Endothelial cell of umbilical vein (primary cell): ENCODE measurements at places on chromosomes 1 and 21. TPM values are rescaled to one million over a fixed set of nuclear protein-coding genes. Genes with fewer than 3 reads are reported as not detected.
A peak's percentile ranks its signal among the peaks of the same experiment; 100 is the strongest.

DNA sequence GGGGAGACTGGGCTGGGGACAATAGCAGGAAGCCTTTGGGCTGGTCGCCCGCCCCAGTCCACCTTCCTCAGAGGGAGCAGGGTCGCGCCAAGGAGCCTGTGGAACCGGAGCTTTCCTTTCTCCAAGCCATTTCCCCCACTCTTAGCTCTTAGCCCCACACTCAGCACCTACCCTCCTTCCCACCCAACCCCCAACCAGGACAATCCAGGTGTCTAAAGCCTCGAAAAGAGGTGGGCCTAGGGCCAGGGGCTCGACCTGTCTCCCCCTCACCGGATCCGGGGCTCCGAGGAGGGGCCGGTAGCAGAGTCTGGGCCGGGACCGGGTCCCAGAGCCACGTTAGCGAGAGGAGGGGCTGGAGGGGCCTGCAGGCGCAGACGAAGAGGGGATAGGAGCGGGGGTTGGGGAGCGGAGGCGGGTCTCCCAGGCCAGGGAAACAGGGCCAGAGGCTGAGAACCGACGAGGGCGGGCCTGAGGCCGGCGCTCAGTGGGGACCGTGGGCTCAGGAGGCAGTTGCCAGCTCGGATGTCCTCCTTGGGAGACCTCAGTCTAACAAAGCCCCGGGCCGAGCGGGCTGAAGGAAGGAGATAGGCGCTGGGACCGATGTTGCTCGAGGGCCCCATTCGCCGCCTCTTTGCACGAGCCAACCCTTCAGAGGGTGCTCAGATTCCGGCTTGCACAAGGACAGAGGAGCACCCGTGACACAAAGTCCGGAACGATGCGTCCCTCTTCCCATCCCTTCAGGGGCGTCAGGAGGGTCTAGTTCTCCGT is 943 bp downstream of the SEMA6C start:
- peak overlapping the region; percentile 49 for H3K4me3 ChIP-seq
- peak; percentile 40 for DNase-seq
- H3K4me1 ChIP-seq: peaks cover 29% of the 10 kb centered on the region
- H3K36me3 ChIP-seq: peaks cover 6% of the 10 kb centered on the region

DNA sequence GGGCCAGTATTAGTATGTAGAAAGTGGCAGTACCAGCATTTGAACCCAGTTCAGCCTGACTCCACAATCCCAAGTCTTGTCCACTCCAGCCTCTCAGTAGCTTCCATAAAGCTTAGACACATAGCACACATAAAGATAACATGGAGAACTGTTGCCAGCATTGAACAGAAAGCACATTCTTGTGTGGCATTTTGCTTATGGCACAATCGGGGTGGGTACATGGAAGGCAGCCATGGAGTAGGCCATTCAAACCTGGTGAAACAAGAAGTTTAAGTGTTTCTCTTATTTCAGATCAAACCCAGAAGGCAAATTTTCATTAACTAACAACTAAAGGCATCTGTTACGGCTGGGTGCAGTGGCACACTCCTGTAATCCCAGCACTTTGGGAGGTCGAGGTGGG is 102.7 kb downstream of the HIVEP3 start:
- peaks cover 17% of the 10 kb centered on the region for H3K4me1 ChIP-seq
- H3K27me3 ChIP-seq: no peaks in the 10 kb centered on the region
- H3K36me3 ChIP-seq: no peaks in the 10 kb centered on the region
- no peak overlapping the region for H3K4me3 ChIP-seq
- no peak overlapping the region for H3K27ac ChIP-seq

SEMA4A gene
- 1.5 and 1.6 TPM in 2 replicates for total RNA-seq

DNA sequence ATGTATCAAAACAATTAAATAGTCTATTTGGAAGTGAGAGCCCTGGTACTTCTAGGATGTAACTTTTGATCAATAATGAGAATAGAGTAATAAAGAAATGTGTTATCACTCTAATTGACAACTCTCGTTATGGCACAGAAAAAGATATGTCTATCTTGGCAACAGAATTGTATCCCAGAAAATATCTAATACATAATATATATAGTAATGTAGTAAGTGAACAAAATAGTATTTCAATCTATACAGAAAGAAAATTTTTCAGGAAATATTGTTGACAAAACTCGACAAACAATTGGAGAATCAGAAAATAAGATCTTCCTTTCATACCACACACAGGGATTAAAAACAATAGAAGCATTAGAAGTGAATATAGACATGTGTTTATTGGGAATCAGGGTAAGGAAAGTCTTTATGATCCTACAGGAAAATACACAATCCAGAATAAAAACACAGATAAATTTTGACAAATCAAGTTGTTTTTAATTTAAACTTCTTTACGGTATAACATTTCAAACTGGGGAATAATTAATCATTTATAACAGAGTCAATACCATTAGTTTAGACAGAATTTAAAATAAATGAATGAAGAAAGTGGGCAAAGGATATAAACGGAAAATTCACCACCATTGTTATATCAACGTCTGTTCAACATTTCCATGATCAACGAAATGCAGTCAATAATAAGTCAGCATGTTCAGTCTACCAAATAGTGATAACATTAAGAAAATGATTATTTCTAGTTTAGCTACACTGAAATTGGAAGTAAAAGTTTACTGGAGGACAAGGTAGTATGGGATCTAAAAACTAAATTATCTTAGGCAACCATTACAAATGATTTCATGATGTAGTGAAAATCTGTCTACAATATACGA is 1526.5 kb upstream of the TPTE start:
- no peaks in the 10 kb centered on the region for H3K27me3 ChIP-seq
- H3K27ac ChIP-seq: no peak overlapping the region
- H3K36me3 ChIP-seq: no peaks in the 10 kb centered on the region
- H3K4me3 ChIP-seq: no peak overlapping the region
- no peak for DNase-seq
- H3K4me1 ChIP-seq: no peaks in the 10 kb centered on the region

DNA sequence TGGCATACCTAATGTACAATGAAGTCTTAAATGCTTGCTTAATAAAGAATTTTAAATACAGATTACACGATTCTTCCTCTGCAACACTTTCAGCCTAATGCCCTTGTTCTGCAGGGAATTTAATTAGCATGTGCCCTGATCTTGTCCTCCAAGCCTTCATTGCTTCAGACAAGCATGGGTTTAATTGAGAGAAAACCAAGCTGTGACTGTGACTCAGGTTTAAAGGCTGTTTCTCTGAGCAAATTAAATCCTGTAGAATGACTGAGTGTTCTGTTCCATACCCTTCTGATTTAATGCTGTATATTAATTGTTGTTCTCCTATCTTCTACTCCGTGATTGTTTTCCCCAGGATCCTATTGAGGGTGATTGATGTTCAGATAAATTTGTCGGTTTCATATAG is 269.0 kb upstream of the PRMT6 start:
- no peak overlapping the region for H3K27ac ChIP-seq
- no peaks in the 10 kb centered on the region for H3K27me3 ChIP-seq
- no peaks in the 10 kb centered on the region for H3K4me1 ChIP-seq

CD164L2 gene
- total RNA-seq: not detected in 2 replicates

- H3K4me1 ChIP-seq: peaks cover 5% of the 10 kb centered on the region
- no peak overlapping the region for H3K4me3 ChIP-seq
- DNase-seq: no peak
- H3K27me3 ChIP-seq: no peaks in the 10 kb centered on the region
- no peak overlapping the region for H3K27ac ChIP-seq
- no peaks in the 10 kb centered on the region for H3K36me3 ChIP-seq
These were observed 35.9 kb upstream of the PTGS2 start for GRCh38 chr1:186715887-186716809.

GRCh38 chr21:43372663-43373361 is 54.1 kb downstream of the SIK1 start:
- no peaks in the 10 kb centered on the region for H3K4me1 ChIP-seq
- H3K36me3 ChIP-seq: no peaks in the 10 kb centered on the region
- peaks cover 1% of the 10 kb centered on the region for H3K27me3 ChIP-seq
- DNase-seq: no peak

CASZ1 gene
- 5.1 and 5.2 TPM in 2 replicates for total RNA-seq

- H3K36me3 ChIP-seq: no peaks in the 10 kb centered on the region
- H3K4me1 ChIP-seq: peaks cover 49% of the 10 kb centered on the region
- peak overlapping the region; percentile 93 for H3K27ac ChIP-seq
- DNase-seq: no peak
These were observed 121.6 kb upstream of the ADAR start for GRCh38 chr1:154729577-154729976.

DNA sequence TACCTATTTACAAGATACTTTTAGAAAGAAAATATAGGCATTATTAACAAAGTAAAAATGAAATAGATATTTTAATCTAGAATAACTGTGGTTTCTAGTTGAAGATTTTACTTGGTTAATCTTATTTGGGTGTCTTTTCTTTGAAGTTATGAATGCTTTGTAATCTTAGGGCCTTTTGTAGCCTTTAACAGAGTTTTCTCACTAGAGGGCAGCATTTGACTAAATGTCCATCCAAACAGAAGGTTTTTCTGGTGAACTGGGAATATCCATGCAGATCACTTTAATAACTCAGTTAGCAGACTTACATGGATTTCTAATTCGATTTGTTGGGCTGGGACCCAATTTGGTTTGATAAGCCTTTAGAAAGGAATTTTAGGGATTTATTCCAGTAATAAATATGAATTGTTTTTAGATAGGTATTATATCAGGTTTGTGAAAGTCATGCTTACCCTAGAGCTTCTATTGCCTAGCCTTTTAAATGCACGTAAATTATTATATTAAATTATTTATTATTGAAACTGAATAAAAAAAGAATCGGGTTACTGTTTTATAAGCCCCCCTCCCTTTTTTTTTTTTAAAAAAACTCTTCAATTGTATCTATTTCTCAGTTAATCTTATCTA is 119.7 kb downstream of the ZNF326 start:
- peaks cover 9% of the 10 kb centered on the region for H3K27me3 ChIP-seq
- H3K27ac ChIP-seq: no peak overlapping the region
- no peaks in the 10 kb centered on the region for H3K36me3 ChIP-seq

GRCh38 chr1:156230473-156230837 is 11.5 kb upstream of the BGLAP start:
- no peak for DNase-seq
- peaks cover 12% of the 10 kb centered on the region for H3K4me1 ChIP-seq
- H3K4me3 ChIP-seq: no peak overlapping the region
- H3K36me3 ChIP-seq: peaks cover 13% of the 10 kb centered on the region
- H3K27me3 ChIP-seq: no peaks in the 10 kb centered on the region
- no peak overlapping the region for H3K27ac ChIP-seq

OLFML2B gene
- total RNA-seq: 0.51 and 0.62 TPM in 2 replicates

- H3K4me3 ChIP-seq: no peak overlapping the region
- DNase-seq: no peak
- H3K27ac ChIP-seq: no peak overlapping the region
- no peaks in the 10 kb centered on the region for H3K4me1 ChIP-seq
- H3K36me3 ChIP-seq: no peaks in the 10 kb centered on the region
These were observed 25.0 kb upstream of the AGBL4 start for GRCh38 chr1:50048791-50049190.

PPFIA4 gene
- total RNA-seq: 0.16 and 0.22 TPM in 2 replicates

DNA sequence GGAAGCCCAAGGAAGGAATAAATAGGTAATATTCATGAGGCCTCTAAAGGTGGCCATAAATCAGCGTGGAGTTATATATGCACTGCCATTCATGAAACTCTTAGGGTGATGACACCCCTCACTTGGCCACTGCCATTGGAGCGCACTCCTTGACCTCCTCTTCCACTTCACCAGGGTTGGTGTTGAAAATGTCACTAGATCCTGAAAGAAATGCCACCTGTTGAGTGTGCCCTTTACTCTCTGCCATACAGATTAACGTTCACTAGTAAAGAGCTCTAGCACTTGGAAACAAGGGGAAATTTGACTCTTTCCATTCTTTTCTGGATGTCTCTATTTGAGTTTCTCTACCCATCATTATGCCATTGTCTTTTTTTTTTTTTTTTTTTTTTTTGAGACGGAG is 83.5 kb upstream of the GREM2 start:
- no peaks in the 10 kb centered on the region for H3K36me3 ChIP-seq
- no peak overlapping the region for H3K4me3 ChIP-seq
- no peak for DNase-seq
- no peaks in the 10 kb centered on the region for H3K4me1 ChIP-seq
- H3K27ac ChIP-seq: no peak overlapping the region
- H3K27me3 ChIP-seq: no peaks in the 10 kb centered on the region

GRCh38 chr1:32984455-32985171 is 20.0 kb upstream of the RNF19B start:
- H3K27ac ChIP-seq: no peak overlapping the region
- no peaks in the 10 kb centered on the region for H3K36me3 ChIP-seq
- peaks cover 38% of the 10 kb centered on the region for H3K4me1 ChIP-seq
- H3K27me3 ChIP-seq: no peaks in the 10 kb centered on the region
- no peak overlapping the region for H3K4me3 ChIP-seq
- DNase-seq: no peak

DNA sequence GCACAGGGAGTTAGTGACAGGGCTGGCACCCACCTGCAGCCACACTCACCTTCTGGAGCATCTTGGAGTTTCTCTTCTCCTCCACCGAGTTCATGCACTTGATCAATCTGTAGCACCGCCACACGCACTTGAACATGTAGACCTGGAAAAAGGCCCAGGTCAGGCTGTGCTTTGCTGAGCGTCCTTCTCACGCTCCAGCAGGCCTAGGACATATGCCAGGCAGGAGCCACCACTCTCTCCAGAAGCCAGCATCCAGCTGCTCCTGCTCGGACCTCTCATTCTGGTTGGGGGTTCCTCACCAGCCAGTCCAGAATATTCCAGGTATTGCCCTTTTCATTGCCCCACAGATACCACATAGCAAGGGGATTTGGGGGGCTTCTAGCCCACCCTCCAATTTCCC is 11.7 kb upstream of the MATN1 start:
- no peak overlapping the region for H3K4me3 ChIP-seq
- H3K4me1 ChIP-seq: no peaks in the 10 kb centered on the region
- no peak for DNase-seq
- H3K27me3 ChIP-seq: no peaks in the 10 kb centered on the region

- H3K27ac ChIP-seq: no peak overlapping the region
- no peak overlapping the region for H3K4me3 ChIP-seq
- DNase-seq: no peak
- H3K4me1 ChIP-seq: peaks cover 22% of the 10 kb centered on the region
These were observed 16.6 kb downstream of the TRIM62 start for GRCh38 chr1:33165209-33165608.

DNA sequence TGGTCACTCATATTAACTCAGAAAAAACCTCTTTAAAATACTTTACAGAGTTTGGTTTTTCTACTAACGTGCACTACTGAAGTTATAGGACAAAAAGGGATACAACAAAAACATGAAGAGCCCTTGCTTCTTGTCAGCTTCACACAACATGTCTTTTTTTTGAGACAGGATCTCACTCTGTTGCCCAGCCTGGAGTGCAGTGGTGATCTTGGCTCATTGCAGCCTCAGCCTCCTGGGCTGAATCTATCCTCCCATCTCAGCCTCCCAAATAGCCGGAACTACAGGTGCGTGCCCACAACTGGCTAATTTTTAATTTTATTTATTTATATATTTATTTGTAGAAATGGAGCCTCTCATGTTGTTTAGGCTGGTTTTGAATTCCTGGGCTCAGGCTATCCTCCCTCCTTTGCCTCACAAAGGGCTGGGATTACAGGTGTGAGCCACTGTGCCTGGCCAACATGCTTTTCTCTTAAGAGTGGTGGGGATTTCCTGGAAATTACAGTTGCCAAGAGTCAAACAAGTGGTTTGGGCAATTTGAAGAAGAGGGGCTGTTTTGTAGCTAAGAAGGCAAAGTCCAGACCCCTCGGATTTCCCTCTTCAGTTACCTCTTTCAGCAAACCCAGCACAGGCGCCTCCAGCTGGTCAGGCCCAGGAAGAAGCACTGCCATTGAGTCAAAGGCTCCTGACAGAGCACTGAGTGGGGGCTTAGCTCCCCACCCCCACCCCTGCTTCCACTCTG is 6.4 kb upstream of the SMPDL3B start:
- no peak overlapping the region for H3K4me3 ChIP-seq
- no peaks in the 10 kb centered on the region for H3K27me3 ChIP-seq
- H3K27ac ChIP-seq: no peak overlapping the region
- H3K4me1 ChIP-seq: no peaks in the 10 kb centered on the region

- H3K27ac ChIP-seq: no peak overlapping the region
- DNase-seq: no peak
These were observed 719 bp downstream of the MFAP2 start for GRCh38 chr1:16979475-16980327.
